RCC 7860 (cell line): ENCODE measurements at places on chromosomes 11 and 22.

GRCh38 chr11:68810164-68810563 is 31.6 kb downstream of the CPT1A start:
- DNase-seq, result no peak

GRCh38 chr22:43243324-43243723 is 56.4 kb upstream of the TTLL12 start:
- DNase-seq, result no peak

DNA sequence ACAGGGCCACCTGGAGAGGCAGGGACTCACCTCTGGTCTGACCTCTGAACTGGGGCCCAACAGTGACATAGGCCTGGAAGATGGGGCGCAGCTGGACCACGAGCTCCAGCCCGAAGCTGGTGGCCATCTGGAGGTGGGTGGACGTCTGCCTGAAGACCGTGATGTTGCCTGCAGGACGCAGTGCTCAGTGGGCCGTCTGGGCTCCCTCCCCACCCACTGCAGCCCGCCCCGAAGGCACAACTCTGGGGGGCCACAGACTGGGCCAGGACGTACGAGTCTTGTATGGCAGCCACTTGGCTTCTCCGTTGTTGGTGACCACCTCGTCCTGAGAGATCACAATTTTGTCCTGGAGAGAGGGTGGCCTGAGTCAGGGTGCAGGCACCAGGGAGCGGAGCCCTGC is 7.9 kb downstream of the MUC6 start:
- DNase-seq, result no peak

- DNase-seq, result no peak
These were observed 495 bp upstream of the PKNOX2 start for GRCh38 chr11:125164091-125164421.

DNA sequence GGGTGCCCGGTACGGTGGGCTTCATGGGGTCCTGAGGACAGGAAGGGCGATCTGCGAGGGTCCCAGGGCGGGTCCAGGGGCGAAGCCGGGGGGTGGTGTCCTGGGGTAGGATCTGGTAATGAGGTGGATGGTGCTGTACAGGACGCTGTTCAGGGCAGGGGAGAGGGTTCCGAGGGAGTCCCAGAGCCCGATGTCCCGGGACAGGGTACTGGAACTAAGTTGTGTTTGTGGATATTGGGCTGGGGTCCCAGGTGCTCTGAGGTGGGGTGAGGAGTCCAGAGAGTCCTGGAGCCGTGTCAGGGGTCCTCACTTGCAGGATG is 426 bp downstream of the LZTR1 start:
- DNase-seq, result no peak

- no peak for DNase-seq
These were observed 5.4 kb downstream of the BEST1 start for GRCh38 chr11:61955422-61956135.

DNA sequence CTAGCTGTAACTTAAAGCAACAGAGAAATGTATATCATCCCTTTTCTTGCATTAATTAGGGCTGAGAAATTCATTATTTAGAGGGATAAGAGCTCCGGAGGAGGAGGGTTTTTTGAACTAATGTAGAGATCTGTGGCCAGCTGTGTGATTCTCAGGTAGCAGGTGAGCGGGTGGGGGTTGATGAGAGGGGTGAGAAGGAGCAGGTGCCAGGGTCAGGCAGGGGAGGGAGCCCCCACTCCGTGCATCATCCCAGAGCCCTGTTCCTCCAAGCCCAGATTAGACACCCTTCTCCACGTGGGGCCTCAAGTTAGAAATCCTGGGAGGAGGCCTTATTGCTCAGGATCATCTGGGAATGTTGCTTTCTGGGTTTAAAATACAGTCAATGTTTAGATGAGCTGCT is 24.9 kb downstream of the ZBTB16 start:
- no peak for DNase-seq
